ENCODE measurements at places on chromosomes 16 and 17.

GRCh38 chr17:81245024-81245664, 6.0 kb downstream of the NDUFAF8 start:
- no peak for DNase-seq

GRCh38 chr17:63675607-63676546, 24.0 kb downstream of the LIMD2 start:
- DNase-seq = peak; percentile 95

DNA sequence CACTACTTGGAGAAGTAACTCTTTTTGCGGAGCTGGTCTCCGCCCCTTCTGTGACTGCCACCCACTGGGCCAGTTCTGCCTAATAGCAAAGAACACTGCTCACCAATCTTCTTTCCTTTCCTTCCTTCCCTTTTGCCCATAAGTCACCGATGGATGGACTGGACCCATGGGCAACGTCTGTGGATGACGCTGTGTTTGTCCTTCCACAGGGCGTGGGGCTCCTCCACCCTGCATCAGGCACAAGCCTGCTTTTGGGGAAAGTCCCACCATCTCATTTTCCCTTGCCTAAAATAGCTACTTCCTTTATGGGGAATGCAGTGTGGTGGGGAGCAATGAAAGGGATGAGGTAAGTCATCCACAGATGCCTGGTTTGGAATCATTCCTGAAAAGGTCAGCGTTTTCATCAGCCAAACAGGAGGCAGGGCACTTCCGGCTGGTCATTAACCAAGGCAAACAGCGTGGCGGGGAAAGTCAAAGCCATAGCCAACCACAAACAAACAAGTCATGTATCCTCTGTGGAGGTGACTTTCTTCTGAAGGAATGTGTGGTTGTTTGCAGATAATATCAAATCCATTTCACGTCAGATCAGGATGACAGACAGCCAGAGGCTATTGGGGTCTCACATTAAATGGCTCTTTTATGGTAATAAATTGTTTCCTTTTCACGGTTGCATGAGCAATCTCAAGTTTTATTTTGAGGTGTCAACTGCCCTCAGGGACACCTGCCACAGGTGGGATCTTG, 30.7 kb upstream of the MED9 start:
- no peak for DNase-seq

GRCh38 chr17:30273373-30273772, 18.4 kb downstream of the BLMH start:
- no peak for DNase-seq

GRCh38 chr17:64154717-64155116, 24.8 kb upstream of the ERN1 start:
- peak; percentile 48 for DNase-seq

GRCh38 chr17:36611345-36612072, 10.1 kb downstream of the MRM1 start:
- peak; percentile 75 for DNase-seq

- no peak for DNase-seq
Measured at GRCh38 chr17:81996232-81996756, 18.9 kb downstream of the ASPSCR1 start.

GRCh38 chr17:71634376-71634775, 486.4 kb upstream of the SOX9 start:
- no peak for DNase-seq

DNA sequence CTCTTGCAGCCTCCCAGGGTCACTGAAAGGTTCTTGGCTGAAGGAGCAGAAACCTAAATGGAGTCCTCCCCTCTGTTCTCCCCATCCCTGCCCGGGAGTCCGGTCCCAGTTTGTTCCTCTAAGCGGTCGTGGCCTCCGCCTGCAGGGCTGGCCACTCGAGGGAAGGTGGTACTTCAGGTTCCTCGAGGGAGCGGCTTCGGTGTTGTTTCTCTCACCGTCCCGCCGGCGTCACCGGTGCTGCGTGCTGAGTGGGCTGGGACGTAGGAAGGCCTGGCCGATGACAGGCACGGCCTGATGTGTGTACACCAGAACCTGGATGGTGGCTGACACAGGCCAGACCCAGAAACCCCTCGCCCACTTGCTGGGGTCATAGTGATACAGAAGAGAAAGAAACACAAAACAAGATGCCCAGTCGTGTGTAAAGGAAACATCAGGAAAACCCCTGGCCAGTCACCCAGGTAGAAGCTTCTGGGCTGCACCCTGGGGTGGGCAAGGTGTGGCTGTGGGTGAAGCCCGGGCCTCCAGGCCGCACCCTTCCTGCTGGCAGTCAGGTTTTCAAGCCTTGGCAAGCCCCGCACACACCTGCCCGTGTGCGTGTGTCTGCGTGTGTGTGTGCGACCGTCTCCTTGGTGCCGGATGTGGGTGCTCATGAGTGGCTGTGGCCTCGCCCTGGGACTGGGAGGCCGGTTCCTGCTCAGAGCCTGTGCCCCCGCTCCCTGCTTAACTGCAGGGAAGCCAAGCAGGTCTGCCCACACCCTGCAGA, 52.0 kb downstream of the BAIAP2 start:
- DNase-seq = no peak

DNA sequence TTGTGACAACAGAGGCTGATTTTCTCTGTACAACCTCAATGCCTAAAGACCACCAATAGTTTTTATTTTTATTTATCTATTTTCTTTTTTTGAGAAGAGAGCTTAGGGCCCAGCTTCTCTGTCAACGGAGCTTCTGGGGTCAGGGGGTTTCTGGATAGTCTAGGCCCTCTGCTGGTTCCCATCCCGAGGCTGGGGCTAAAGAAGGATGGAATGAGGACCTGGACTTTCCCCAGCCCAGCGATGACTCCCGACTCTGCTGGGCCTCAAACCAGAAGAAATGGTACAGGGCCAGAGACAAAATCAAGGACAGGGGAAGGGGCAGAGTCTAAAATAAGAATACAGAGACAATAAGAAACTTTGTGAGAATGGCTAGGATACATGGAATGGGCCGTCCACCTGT, 5.7 kb upstream of the TSPOAP1 start:
- DNase-seq = no peak

DNA sequence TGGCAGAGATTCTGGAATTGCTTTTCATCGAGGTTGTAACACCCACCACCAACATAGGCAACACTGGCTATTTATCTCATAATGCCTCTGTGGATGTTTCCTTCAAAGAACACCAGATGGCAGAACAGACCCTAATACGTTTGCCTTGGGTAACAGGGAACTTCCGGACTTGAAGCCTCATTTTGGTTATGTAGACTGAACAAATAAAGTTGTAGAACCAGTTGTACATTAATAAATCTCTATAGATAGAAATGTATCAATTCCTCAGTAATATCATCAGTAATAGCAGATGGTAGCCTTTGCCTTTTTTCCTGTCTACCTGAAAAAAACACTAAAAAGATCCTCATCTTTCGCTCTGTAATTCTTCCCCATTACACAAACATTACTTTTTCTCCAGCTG, 25.9 kb upstream of the APOH start:
- peak; percentile 58 for DNase-seq

DNA sequence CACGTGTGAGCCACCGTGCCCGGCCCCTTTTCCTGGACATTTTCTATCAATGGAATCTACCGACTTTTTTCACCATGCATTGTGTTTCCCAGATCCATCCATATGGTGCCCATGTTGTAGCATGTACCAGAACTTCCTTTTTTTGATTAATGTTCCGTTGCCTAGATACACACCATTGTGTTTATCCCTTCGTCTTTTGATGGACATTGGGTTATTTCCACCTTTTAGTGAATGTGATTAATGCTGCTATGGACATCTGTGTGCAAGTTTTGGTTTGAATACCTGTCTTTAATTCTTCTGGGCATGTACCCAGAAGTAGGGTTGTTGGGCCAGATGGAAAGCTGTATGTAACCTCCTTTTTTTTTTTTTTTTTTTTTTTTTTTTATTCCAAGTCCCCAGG, 79.8 kb downstream of the NT5M start:
- DNase-seq = no peak

- DNase-seq = no peak
Measured at GRCh38 chr17:81144423-81144781, 20.9 kb upstream of the PVALEF start.

DNA sequence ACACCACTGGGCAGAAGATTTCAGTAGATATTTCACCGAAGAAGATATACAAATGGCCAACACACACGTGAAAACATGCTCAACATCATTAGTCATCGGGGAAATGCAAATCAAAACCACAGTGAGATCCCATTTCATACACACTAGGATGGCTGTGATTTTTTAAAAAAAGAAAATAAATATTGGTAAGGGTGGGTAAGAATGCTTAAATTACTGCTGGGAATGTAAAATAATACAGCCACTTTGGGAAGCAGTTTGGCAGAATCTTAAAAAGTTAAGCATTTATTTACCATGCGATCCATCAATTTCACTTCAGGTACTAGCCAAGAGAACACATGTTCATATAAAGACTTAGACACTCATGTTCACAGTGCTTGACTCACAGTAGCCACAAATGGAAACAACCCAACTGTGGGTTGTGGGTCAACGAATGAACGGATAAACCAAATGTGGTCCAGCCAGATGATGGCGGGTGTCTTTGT, 6.5 kb upstream of the C16orf74 start:
- no peak for DNase-seq

GRCh38 chr16:74524117-74524516, 82.8 kb downstream of the GLG1 start:
- no peak for DNase-seq

DNA sequence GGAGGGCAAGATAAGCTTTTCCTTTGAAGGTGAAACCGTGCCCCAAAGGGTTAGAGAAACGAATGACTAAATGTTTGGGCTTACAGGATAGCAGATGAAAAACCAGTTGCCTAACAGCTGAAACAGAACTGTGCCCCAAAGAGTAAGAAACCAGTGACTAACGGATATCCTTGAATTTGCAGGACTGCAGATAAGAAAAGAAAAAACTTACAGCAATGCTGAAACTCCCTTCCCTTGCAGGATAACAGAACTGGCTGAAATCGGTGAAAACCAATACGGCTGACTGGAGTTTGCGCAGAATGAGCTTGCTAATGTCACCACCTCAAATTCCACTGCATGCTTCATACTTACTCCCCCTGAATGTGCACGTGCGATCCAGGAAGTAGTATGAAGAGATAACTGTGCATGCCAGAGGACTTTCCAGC, 175.2 kb upstream of the NLRP1 start:
- DNase-seq = peak; percentile 66

DNA sequence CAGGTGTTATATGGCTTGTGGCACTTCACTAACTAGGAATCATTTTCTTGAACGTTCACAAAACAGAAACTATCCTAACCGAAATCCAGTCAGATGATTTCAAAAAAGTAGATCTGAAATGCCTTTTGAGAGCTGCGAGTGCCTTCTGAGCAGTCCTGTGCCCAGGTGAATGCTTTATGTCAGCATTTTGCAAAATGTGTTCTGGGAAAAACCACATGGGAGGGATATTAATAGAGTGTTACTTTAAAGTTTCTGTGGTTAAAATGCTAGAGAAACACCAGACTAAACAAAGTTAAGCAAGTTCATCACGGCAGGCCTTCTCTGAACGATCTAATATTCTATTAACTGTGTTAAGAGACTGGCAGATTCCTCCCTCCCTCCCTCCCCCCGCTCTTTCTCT, 15.8 kb upstream of the RGS9 start:
- DNase-seq = no peak

- DNase-seq = no peak
Measured at GRCh38 chr17:40480501-40481003, 20.9 kb downstream of the TNS4 start.

DNA sequence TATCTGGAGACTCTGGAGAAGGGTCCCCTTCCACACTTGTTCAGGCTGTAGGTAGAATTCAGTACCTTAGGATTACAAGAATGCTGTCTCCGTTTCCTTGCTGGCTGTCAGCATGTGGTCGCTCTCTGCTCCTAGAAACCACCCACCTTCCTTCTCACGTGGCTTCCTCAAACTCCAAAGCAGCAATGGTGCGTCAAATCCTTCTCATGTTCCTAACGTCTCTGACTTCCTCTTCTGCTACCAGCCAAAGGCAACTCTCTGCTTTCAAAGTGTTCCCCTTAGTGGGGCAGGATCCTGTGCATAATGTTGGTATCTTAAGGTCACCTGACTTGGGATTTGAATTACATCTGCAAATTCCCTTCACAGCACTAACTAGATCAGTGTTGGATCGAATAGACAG, 30.9 kb upstream of the DYNLRB2 start:
- DNase-seq = no peak

DNA sequence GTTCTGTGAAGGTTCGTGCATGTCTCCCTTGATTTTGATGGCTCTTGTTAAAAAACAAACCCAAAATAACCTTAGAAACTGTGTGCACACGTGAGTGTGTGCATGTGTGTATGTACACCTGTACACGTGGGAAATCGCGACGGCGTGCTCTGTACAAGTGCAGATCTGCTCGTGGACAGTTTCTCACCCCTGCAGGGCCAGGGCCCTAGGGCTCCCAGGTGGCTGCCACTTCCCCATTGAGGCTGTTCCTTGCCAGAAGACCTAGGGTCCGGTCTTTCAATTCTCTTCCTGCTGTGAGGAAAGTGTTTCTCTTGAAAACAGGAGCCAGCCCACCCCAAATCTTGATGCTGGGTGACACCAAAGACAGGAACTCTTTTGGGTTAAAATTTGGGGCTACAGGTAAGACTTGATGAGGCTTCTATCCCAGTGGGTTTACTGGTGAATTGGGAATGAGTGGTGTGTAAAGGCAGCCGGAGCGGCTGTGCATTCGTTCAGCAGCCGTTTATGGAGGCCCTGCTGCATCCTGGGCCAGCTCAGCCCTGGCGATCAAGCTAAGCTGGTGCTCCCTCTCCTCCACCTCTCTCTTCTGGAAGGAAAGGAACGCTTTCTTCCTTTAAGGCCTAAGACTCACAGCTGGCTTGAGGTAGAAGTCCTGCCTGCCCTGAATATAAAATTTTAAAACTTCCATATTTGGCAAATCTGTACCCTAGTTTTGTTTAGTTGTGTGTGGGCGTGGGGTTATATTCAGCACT, 137.9 kb downstream of the CLEC16A start:
- DNase-seq = no peak

GRCh38 chr16:31117384-31118222, at the start of gene KAT8:
KAT8 (plus strand) TSS chr16:31117664; CDS start chr16:31117682, 18 bp downstream.
- DNase-seq = peak; percentile 100

DNA sequence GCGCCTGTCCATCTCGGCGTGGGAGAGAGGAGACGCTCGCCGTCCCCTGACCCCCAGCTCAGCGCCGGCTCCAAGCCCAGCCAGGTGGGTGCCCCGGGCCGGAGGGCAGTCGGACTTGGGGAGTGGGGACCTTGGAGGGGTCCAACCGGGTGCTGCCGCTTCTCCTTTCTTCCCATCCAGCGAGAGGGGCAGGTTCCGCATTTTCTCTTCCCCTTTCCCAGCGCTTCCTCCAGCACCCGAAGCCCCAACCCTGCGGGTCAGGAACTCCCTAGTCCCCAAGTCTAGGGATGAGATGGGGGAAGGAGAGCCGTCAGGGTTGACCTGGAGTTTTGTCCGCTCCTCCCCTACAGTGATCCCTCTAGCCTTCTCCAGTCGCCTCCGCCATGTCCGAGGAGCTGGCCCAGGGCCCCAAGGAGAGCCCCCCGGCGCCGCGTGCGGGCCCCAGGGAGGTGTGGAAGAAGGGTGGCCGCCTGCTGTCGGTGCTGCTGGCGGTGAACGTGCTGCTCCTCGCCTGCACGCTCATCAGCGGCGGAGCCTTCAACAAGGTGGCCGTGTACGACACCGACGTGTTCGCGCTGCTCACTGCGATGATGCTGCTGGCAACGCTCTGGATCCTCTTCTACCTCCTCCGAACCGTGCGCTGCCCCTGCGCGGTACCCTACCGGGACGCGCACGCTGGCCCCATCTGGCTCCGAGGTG, at the start of gene OTOP2:
Gene OTOP2 (plus strand): TSS at position 24 of the 699 bp plus-strand sequence. CDS start 360 bp downstream, at position 384.
- DNase-seq = no peak

Measured in adrenal gland (tissue), 19 donors.